ENCODE measurements at places on chromosomes 12 and 14.

GRCh38 chr12:21561158-21561557 is 35.1 kb downstream of the SPX start:
- H3K4me3 ChIP-seq, result no peak overlapping the region
- H3K27me3 ChIP-seq, result no peaks in the 10 kb centered on the region
- no peaks in the 10 kb centered on the region for H3K4me1 ChIP-seq
- H3K27ac ChIP-seq, result no peak overlapping the region

DNA sequence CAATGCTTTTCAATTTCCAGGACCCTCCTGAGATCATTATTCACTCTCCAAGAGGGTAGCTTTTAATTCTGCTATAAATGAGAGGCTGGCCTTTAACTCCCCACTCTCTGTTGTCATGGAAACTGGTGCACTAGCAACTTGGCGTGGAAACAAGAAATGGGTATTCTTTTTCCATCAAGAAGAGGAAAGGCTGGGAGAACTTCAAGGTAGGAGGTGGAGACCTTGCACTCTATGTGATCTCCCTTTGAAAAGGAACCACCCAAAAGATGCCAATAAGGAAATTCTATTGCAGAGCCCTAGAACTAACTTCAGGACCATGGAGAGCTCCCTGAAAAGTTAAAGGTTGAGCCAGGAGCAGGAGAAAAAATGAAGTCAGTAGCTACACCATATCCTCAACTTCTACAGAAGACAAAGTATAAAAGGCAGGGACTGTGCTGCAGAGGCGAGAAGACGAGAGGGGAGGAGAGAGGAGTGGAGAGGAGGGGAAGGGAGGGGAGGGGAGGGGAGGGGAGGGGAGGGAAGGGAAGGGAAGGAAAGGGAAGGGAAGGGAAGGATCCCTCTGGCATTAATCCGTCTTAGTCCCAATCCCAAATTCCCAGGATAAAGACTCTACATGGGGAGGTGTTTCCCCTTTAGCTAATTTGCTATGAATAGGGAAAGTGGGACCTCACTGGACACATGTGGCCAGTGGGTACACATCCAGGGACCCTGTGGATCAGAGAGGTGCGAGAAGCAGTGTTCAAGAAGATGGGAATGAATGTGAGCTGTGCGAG is 46.7 kb upstream of the FICD start:
- no peaks in the 10 kb centered on the region for H3K4me1 ChIP-seq
- H3K27me3 ChIP-seq, result no peaks in the 10 kb centered on the region
- peak; percentile 66 for DNase-seq
- no peaks in the 10 kb centered on the region for H3K36me3 ChIP-seq
- no peak overlapping the region for H3K27ac ChIP-seq
- H3K4me3 ChIP-seq, result no peak overlapping the region

DNA sequence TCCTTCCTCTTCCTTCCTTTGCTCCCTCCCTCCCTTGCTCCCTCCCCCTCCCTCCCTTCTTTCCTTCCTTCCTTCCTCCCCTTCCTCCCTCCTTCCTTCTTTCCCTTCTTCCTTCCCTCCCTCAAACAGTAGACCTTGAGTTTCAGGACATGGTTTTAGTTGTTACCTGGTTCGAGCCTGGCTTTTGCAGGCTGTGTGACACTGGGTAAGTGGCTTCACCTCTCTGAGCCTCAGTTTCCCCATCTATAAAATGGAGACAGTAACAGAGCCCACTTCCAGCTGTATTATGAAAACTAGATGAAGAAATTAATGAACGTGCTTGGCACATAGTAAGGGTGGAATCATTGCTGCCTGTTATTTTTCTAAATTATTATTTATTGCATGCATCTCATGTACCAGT is 171.0 kb upstream of the LHX5 start:
- H3K27ac ChIP-seq, result no peak overlapping the region
- H3K4me3 ChIP-seq, result no peak overlapping the region
- H3K4me1 ChIP-seq, result no peaks in the 10 kb centered on the region
- no peaks in the 10 kb centered on the region for H3K27me3 ChIP-seq
- DNase-seq, result no peak

DNA sequence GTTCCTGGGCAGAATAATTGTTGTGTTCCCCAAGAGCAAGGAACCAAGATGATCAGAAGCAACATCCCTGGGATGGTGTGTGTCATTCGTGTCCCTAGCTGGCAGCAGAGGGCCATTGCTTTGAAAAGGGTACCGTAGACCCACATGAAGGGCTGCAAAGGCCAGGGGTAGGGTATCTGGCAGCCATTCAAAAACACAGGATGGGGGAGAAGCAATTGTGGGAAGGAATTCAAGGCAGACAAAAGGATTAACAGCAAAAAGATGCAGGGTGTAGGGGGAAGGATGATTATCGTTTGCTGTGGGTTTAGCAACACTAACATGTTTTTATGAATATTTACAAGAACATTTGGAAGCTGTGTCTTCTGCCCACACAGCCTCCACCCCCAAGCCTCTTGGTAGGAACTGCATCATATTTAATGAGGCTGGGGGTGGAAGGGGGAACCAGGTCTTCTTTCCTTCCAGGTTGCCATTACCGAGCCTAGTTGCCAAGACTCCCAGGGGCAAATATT is 169.0 kb upstream of the G2E3 start:
- no peak overlapping the region for H3K27ac ChIP-seq
- no peaks in the 10 kb centered on the region for H3K4me1 ChIP-seq
- H3K36me3 ChIP-seq, result no peaks in the 10 kb centered on the region
- no peaks in the 10 kb centered on the region for H3K27me3 ChIP-seq

GRCh38 chr12:4272424-4273272 is 914 bp upstream of the CCND2 start:
- peaks cover 9% of the 10 kb centered on the region for H3K4me1 ChIP-seq
- H3K36me3 ChIP-seq, result peaks cover 7% of the 10 kb centered on the region
- H3K4me3 ChIP-seq, result peak overlapping the region; percentile 7
- peak overlapping the region; percentile 95 for H3K27ac ChIP-seq

DNA sequence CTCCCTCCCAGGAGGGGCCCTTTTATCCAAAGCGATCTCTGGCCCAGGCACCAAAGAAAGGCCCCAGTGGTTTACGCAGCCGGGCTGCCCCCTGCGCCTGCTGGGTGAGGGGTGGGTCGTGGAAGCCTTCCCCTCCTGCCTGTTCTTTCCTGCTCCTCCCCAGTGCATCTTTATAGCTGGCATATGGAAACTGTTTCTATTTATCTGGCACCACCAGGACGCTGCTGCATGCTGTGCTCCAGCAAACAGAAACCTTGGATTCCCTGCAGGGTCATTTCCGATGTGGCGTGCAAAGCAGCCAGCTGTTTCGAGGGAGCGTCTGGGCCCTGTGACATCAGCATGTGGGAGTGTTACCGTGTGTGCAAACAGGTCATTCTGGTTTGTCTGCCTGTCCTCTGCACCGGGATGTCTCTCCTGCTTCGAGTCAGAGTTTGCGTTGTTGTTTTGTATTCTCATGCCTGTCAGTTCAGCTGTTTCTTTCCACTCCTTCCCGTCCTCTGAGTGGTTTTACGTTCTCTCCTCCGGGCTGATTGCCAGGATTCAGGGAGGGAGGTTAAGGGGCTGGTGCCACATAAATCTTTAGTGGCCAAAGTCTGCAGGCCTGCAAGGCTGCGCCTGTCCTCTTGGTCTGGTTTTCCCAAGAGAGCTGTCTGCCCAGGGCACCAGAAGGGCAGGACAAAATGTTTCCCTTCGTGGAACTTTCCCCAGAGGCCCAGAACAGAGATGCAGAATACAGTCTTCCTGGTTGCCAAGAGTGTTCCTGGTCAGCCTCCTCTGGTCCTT is 24.6 kb downstream of the TPCN1 start:
- H3K27me3 ChIP-seq, result no peaks in the 10 kb centered on the region
- no peaks in the 10 kb centered on the region for H3K36me3 ChIP-seq
- peak; percentile 96 for DNase-seq
- peak overlapping the region; percentile 59 for H3K27ac ChIP-seq

GRCh38 chr14:88901189-88901588 is 76.7 kb downstream of the TTC8 start:
- H3K27me3 ChIP-seq, result no peaks in the 10 kb centered on the region
- H3K27ac ChIP-seq, result no peak overlapping the region
- H3K4me3 ChIP-seq, result no peak overlapping the region
- no peak for DNase-seq
- H3K36me3 ChIP-seq, result no peaks in the 10 kb centered on the region
- no peaks in the 10 kb centered on the region for H3K4me1 ChIP-seq

- no peak overlapping the region for H3K4me3 ChIP-seq
- H3K36me3 ChIP-seq, result no peaks in the 10 kb centered on the region
- peaks cover 27% of the 10 kb centered on the region for H3K27me3 ChIP-seq
- no peaks in the 10 kb centered on the region for H3K4me1 ChIP-seq
Measured at GRCh38 chr12:49962861-49963765, 1.4 kb downstream of the AQP5 start.

DNA sequence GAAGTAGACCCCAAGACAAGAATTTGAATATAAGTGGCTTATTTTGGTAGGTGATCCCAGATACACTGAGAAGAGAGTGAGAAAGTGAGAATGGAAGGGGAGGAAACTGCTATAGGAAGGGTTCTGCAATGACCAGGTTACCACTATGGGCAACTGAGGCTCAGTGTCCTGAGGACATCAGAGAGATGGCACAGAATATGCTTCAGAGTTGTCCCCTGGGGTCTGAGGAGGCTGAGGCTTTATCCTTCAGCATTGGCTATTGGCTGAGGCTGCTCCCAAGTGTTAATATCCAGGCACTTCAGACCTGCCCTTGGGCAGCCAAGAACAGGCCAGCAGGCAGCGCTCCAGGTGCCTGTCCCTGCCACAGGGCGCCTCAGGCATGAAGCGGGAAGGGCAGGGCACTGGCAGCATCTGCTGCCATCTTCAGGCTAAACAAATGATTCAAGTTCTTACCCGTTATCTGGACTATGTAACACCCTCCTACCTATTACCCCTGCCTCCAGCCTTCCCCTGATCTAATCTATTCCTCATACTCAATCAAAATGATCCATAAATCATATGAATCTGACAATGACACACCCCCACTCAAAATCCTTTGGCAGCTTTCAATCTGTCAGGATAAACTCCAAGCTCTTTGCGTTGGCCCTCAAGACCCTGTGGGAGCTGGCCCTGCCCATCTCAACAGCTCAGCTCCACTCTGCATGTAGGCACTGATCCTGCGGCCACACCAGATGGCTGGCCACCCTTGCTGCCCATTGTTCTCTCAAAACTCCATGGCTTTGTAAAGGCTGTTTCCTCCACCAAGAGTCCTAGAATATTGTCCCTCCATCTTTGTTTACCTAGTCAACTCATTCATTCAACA is 42.4 kb downstream of the CKAP4 start:
- no peak overlapping the region for H3K27ac ChIP-seq
- H3K27me3 ChIP-seq, result no peaks in the 10 kb centered on the region
- H3K36me3 ChIP-seq, result no peaks in the 10 kb centered on the region
- H3K4me1 ChIP-seq, result no peaks in the 10 kb centered on the region
- DNase-seq, result peak; percentile 33

- no peaks in the 10 kb centered on the region for H3K36me3 ChIP-seq
- H3K4me1 ChIP-seq, result peaks cover 2% of the 10 kb centered on the region
- peaks cover 49% of the 10 kb centered on the region for H3K27me3 ChIP-seq
- H3K4me3 ChIP-seq, result no peak overlapping the region
Measured at GRCh38 chr14:24335461-24336171, 745 bp upstream of the ADCY4 start.

DNA sequence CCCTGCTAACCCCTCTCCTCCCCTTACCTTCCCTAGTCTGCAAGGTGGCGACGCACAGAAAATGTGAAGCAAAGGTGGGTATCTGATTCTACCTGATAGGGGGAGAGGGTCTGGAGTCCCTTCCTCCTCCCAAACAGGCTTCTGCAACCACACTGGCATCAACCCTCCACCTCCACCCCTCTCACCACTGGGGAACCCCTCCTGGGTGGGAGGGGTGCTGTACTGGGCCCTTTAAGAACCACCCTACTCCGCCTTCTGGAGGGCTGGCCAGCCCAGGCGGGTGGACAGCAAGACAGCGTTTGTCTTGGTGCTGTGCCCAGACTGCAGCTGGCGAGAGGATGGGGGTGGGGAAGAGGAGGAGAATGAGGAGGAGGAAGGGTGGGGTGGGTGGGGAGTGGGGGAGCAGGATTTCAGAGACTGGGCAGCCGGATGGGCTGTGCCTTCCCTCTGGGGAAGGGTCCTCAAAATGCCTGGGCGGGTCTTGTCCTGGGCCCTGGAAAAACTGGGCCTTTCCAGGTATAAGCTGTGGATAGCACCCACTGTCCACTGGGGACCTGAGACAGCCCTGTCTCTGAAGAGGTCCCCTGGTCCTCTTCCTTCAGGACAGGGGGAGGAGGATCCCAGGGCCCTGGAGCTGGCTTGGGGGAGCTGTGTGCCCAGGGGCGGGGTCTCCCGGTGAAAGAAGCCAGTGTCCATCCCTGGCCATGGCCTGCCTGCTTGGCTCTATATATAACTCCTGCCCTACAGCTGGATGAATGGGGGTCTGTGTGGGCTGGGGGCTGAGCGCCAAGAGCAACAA is 2.8 kb downstream of the TNS2 start:
- H3K4me1 ChIP-seq, result peaks cover 32% of the 10 kb centered on the region
- no peaks in the 10 kb centered on the region for H3K27me3 ChIP-seq

DNA sequence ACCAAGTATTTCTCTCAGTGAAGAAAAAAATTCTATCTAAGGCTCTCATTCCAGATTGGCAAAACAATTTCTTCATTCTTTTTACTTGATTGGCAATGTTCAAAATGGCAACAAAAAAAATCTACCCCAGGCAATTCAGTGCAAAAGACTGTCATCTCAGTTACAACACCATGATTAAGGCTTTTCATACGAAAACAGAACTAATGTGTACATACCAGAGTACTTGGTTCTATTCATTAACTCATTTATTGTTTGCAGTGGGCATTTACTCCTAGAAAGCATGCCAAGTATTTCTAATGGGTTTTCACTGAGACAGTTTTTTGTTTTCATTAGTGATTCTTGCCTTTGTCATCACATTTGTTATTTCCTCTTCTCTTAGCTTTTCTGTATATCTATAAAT is 33.0 kb downstream of the DBX2 start:
- no peaks in the 10 kb centered on the region for H3K27me3 ChIP-seq
- H3K36me3 ChIP-seq, result no peaks in the 10 kb centered on the region
- no peak for DNase-seq
- no peaks in the 10 kb centered on the region for H3K4me1 ChIP-seq
- no peak overlapping the region for H3K27ac ChIP-seq

DNA sequence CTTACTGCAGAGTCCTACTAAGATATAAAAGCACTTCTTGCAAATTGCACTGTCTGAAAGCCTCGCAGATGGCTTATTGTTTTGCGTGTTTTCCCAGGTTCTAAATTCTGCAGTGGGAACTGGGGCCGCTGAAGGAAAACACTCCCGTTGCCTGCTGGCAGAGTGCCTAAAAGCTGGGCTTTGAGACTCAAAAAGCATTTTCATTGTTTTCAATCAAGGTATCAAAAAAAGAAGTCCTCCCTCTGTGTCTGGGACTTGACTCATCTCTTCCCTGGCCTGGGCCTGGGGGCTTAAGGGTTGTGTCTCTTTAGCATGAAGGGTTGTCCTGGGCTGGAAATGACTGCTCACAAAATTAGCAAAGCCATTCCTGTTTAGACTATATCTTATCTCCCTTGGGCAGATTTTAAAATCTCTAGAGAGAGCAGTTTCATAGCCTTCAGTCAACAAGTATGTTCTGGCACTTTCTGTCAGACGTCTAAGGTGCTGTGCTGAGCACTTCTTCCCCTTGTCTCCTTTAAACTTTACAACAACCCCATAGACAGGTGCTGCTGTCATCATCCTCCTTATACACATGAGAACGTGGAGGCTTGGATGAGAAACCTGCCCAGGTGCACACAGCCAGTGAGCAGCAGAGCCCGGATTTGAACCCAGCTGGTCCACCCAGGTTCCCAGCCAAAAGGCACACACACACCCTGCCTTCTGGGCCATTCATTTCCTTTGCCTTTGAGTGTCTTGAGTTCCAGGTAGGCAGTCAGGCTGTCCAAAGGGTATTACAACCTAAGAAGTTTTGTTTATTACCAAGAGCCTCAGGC is 31.1 kb downstream of the ELK3 start:
- H3K27ac ChIP-seq, result no peak overlapping the region
- no peak for DNase-seq
- no peaks in the 10 kb centered on the region for H3K27me3 ChIP-seq
- H3K36me3 ChIP-seq, result no peaks in the 10 kb centered on the region

Measured in mesendoderm (in vitro differentiated cells).